ENCODE measurements at places on chromosomes 13 and 19.

GRCh38 chr13:50596776-50597203, 246.7 kb downstream of the DLEU7 start:
- no peak for DNase-seq

DNA sequence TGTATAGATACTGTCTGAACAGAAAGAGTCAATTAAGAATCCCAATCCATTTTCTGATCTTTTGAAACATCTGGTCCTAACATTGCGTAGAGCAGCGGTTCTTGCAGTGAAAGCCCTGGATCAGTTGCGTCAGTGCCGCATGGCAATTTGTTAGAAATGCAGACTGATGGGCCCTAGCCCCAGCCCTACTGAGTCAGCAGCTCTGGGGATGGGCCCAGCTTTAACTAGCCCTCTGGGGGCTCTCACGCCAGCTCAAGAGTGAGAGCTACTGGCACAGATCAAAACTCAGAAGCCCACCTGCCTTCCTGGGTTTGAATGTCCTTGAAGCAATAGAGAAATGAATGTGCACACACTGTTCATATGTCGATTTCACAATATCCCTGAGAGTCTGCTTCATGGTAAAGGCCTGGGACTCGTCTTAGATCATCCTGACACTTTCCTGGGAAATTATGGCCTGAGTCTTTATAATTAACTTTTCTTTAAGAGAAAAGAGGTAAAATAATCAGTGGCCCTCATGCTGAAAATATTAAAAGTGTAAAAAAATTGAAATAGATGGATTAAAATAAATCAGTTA, 206.8 kb upstream of the TMTC4 start:
- DNase-seq, result no peak

- no peak for DNase-seq
Measured at GRCh38 chr13:30857018-30857417, 49.1 kb upstream of the MEDAG start.

DNA sequence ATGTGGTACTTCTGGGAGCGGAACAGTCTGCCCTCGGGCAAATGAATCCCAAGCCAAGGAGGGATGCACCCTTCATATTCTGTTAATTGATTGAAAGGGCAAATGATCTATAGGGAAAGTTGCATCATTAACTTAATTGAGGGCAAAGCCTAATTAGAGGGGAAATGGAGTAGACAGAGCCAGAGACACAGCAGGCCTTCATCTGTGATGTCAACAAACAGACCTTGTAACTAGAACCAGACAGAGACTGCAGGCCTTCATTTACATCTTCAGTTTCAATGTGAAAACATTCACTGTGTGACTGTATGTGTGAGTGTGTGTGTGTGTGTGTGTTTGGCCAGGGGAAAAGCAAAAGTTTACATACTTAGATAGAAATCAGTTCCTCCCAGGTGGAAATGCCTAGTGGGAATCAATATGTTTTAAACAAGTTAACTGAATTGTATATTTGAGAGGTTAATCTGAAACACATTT, 126.4 kb downstream of the SPRY2 start:
- no peak for DNase-seq

GRCh38 chr19:37227996-37228395, 10.0 kb downstream of the ZNF383 start:
- DNase-seq, result peak; percentile 31

DNA sequence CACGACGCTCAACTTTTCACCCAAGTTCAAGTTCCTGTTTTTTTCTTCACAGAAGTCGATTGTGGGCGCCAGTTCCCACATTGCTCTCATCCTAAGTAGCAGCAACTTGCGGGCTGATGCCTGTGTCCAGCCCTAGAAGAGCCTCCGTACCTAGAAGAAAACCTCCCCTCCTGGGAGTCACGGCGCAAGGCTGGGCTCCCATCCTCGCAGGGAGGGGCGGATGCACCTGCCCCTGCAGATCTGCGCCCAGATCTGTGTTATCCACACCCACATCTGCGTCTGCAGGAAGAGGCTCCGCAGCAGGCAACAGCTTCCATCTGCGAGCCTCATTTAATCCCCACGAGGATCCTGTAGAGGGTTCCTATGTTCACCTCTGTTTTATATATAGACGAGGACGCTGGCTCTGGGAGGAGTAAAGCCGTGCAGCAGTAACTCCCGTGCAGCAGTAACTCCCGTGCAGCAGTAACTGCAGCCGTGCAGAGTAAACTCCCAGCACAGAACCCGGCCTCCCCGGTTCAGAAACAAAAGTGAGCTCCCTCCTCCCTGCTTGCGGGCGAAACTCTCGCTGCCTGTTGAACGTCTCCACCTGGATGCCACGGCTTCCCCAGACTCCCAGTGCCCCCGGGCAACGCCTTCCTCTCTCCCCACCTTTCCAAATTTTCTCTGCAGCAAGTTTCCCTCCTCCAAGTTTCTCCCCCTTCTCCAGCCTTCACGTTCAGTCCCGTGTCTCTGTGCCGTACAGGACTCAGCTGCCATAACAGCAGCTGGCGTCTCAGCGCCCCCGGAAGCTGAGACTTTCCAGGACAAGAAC, 23.5 kb upstream of the LAIR1 start:
- peak; percentile 55 for DNase-seq

Measured in activated CD4-positive, alpha-beta memory T cell treated with anti-CD3 and anti-CD28 coated beads, Interleukin-2, amount 10 ng/mL, durations not matched to agents 7 days and 5 days (primary cell).